ENCODE measurements at places on chromosomes 13 and 19.

- no peak for DNase-seq
These were observed 93.7 kb downstream of the FRY start for GRCh38 chr13:32125221-32125689.

DNA sequence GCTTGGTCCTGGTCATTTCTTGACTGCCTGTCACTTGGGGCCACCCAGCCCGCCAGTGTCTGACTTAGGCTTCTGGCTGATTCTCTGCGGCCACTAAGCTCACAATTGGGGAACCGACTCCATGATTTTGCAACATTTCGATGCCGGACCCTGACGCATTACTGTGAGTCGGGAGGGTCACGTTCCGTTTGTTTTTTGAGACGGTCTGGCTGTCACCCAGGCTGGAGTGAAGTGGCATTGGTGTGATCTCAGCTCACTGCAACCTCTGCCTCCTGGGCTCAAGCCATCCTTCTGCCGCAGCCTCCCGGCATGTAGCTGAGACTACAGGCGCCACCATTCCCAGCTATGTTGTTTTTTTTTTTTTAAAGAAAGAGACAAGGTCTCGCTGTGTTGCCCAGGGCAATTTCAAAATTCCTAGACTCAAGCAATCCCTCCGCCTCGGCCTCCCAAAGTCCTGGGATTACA lies 3.2 kb upstream of the ADAT3 start:
- peak; percentile 46 for DNase-seq

- no peak for DNase-seq
These were observed 63.3 kb downstream of the CBY2 start for GRCh38 chr13:45765464-45765863.

DNA sequence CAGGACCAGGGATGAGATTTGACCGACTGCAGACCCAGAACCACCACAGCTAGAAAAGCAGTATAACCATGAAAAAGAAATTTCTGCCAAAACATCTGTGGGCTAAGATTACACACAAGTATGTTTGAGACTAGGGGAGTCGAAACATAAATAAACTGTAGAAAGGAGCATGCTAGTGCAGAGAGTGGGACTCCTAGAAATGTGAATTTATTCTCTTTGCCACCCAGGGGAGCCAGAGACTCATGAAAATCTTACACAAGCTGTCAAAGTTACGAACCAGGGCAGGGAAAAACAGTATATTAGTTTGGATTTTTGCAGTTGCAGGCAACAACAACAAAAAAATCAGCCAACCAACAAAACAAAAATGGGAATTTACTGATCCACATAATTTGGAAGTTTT lies 12.3 kb upstream of the HSPH1 start:
- no peak for DNase-seq

GRCh38 chr19:1385816-1386215 lies 2.1 kb downstream of the NDUFS7 start:
- peak; percentile 69 for DNase-seq

DNA sequence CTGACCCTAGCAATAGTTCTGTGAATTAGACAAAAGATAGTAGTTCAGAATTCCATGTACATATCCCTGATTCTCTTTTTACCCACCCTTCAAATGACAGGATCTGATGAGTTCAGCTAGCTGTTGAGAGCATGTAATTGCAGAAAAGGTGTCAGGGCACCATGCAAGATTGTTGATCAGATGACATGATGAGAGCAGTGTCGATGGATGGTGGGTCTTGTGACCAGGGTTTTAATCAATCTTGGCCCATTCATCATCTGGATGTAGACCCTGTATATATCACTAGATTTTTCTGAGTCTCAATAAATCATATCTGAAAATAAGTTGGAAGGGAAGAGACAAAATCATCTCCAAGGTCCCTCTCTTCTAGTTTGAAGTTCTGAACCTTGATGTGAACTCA lies 379.0 kb downstream of the OXGR1 start:
- DNase-seq: no peak
